ENCODE measurements at places on chromosomes 3 and 15.

DNA sequence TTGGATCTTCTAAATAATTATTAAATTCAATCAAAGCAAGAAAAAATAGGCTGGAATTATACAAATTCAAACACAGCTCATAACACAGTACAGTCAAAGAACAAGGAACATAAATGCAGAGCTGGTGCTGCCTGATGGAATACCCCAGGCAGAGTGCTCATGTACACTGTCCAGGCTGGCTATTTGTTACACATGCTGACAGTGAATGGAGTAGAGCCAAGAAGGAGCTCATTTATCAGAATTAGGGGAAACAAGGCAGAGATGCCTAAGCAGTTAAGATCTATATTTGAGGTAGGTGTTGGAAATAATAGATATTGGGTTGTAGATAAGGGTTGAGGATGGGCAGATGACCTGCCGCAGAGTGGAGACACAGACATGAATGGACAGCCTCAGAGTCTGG lies 788.2 kb upstream of the ARPP21 start:
- DNase-seq = no peak

- DNase-seq = no peak
Measured at GRCh38 chr3:106913966-106914365, 463.3 kb upstream of the CCDC54 start.

DNA sequence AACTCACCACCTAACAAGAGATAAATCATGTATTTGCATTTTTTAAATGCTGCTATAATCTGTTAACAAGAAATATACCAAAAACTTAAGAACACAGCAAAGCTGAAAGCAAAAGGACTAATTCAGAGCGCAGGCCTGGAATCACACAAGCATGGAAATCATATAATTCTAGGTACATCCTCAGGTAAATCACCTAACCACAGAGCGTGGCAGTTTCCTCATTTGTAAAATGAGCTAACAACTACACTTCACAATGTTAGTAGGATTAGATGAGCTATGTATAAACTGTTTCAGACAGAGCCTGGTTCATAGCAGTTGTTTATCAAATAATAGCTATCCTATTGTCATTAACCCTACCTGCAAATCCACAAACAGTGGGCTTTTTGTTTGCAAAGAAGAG lies 146.4 kb downstream of the ERC2 start:
- DNase-seq = no peak

GRCh38 chr3:113079218-113079961 lies 88.6 kb downstream of the GTPBP8 start:
- no peak for DNase-seq

GRCh38 chr3:181753391-181753790 lies 41.7 kb downstream of the SOX2 start:
- no peak for DNase-seq

GRCh38 chr3:30181178-30181465 lies 425.3 kb upstream of the TGFBR2 start:
- no peak for DNase-seq

DNA sequence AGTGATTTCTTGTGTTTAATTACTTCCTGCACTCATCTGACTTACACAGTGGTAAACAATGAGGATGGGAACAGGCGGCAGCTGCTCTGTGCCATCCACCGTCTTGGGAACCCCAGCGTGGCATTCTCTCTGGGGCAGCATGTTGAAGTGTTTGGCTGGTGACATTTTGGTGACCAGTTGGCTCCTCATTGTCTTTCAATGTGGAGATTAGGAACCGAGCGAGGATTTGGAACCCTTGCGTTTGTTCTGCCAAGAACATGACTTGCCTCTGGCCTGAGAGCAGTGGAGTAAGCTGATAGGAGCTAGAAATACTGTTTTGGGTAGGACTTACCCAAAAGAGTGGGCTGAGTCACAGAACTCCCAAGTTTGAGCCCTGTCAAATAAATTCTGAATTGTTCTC lies 88.8 kb downstream of the IGF1R start:
- no peak for DNase-seq

DNA sequence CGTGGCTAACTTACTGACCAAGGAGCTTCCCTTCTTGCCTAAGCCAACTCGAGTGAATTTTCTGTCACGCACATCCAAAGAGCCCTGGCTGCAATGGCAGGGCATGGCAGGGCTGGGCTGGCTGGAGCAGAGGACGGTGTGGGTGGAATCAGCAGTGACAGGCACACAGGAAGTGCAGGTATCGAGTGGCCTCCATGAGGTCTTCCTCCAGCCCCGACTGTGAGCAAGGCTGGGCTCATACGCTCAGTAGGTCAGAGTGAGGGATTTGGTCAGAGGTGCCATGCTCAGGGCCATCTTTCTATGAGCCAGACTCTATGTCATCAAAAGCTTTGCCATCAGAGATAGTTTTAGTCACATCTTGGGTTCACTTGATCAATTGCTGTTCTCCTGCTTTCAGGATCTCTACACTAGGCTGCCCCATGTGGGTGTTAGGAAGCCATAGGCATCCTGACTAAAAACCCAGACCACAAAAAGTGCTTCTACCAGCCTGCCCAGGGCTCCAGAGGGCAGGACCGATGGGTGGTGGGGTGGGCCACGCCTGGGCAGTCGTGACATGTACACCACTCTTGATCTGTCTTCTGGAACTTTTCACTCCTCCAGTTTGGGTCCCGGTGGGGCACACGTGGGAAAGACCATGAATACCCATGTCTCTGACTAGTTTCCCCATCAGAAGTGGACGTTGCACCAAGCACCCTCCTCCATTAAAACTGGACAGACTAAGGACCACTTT lies 22.6 kb upstream of the COMMD4 start:
- no peak for DNase-seq

DNA sequence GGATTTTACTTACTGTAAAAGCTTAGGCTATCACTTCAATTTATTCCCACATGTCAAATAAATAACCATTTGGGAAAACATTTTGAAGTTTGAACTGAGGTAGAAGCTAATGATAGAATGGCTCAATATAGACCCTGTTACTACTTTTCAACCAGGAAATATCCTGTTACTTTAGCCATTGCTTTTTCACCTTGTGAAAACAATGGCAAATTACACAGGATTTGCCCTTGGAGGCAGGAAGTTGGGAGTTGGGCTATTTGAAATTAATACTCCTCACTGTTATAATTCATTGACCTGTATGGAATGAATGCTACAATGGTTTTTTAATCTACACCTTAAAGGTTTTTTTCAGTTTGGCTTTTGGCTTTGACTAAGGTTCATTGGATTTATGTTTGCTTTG lies 98.1 kb upstream of the UBE2E2 start:
- no peak for DNase-seq

DNA sequence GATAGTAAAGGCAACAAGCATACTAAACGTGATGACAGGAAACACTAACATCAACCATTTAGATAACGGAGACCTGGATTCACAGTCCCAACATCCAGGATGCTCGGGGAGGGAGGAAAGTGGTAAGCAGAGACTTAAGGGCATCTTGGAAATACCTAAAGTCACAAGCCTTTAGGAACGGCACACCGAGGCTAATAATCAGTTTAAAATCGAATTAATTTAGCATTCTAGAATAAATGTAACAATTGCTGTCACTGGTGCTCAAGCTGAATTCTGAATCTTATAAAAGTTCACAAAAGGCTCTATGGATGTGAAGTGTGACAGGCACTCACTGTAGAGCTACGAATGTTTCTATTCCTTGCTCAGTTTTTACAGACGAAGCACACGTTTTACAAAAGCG lies 1.3 kb downstream of the CD47 start:
- no peak for DNase-seq

DNA sequence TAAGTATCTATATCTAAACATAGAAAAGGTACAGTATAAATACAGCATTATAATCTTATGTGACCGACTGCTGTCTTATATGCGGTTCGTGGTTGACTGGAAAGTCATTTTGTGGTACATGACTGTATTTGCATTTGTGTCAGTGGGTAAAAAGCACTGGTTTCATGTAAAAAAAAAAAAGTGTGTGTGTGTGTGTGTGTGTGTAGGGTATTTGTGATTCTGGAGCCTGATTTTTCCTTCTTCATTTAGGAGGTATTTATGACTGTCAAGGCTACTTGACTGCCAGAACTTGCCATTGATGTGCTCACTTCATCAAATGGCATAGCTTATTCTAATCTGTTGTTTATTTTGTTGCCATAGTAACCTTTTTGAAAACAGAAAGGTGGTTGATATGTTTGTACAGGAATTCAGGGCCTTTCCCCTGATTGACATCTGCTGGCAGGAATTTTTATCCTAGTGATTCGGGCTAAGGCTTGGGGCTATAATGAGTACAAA lies 63.2 kb downstream of the AKAP13 start:
- peak; percentile 47 for DNase-seq

GRCh38 chr3:67964596-67964995 lies 310.2 kb upstream of the SUCLG2 start:
- no peak for DNase-seq

- no peak for DNase-seq
Measured at GRCh38 chr3:105944721-105945120, 75.9 kb upstream of the CBLB start.

DNA sequence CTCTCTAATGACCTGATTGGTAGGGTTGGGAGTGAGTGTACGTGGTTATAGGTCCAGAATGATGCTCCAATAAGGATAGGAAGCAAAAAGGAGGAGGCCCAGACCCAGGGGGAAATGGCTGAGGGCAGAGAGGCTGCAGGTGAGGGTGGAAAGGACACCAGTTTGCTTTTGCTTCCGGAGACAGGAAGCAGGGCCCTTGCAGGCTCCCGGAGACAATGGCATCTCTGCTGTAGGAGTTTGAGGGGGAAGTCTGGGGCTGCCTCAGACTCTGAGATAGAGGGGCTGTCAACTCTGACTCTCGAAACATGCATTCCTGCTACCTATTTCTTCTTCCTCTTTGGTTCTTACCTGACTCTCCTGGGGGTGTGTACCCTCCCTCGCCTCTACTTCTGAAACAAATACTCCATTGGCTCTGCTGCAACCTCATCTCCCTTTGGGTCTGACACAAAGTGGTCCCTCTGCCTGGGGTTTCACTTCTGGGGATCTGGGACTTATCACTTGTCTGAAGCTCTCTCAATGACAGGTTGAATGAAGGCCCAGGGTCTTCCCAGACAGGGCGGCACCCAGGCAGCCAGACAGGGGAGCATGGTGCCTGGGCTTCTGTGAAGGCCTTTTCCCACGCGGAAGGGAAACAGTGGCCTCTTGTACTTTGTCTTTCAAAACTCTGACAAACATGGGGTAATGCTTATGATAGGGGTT lies 61.5 kb downstream of the CHRD start:
- DNase-seq = no peak

- DNase-seq = no peak
Measured at GRCh38 chr15:56028430-56028829, 35.0 kb upstream of the NEDD4 start.

DNA sequence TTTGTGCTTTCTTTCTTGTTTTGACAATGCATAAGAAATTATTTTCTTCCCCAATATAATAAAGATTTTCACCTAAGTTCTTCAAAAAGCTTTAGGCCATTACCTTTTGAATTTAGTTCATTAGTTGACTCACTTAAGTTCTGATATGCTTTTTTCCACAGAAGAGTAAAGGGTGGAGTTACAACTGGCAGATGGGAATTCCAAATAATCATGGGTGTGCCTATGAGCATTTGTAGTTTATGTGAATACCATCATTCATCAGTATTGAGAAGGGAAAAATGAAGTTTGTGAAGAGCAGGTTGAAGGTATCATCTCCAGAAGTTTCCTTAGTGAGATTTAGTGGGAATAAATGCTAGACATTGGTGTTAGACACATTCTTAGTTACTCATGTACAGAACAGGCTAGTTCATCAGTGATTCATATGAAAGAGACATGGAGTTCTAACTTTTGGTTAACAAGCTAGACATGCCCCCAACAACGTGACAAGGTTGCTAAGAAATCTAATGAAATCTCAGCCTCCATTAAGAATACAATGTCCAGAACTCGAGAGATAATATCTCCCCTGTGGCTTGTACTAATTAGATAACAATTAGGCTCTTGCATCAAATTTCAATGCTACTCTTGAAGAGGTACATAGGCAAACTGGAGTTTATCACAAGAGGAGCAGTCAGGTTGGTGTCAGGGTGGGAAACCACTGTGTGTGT lies 16.9 kb upstream of the ALCAM start:
- DNase-seq = no peak

DNA sequence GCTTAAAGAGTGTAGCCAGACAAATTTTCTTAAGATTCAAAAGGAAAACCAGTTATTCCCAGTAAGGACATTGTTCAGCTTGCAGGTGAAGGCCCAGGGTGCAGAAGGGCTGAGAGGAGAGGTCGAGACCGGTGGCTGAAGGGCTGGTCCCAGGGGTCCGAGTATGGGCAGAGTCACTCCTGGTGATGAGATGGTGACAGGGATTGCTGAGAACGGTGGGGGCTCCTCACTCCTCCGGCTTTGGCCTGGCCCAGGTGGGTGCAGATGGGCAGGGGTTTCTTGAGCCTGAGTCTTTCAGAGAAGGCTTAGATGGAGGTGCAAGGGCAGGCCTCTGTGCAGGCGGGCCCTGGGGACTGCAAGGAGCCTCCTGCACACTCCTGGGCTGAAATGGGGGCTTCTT lies 56.2 kb downstream of the ZNF445 start:
- DNase-seq = no peak

DNA sequence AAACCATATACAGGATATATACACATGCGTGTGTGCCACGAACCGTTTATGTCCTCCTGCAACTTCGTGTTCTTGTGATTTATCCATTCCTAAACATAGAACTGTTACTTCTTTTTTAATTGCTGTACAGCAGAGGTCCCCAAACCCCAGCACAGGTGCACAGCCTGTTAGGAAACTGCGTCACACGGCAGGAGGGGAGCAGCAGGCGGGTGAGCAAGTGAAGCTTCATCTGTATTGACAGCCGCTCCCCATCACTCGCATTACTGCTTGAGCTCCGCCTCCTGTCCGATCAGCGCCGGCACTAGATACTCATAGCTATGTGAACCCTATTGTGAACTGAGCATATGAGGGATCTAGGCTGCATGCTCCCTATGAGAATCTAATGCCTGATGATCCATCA lies 34.9 kb upstream of the NRROS start:
- DNase-seq = peak; percentile 68

GRCh38 chr3:129507181-129507831 lies 21.1 kb upstream of the RHO start:
- no peak for DNase-seq

DNA sequence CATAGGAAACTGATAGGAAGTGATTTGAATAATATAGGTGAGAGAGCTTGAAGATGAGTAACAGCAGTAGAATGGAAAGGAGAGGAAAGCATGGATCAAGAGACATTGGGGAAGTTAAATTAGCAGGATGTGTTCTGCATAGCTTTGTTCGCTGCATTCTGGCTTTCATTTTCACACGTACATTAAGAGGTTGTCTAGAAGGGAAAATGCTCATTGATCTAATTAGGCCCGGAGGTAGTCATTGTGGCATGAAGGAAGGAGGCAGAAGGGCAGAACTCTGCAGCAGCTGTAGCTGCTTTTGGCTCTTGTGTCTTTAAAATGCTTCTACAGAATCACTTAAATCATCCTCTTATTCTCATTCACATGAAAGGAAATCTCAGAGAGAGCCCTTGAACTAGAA lies 40.3 kb downstream of the KCNAB1 start:
- peak; percentile 22 for DNase-seq

DNA sequence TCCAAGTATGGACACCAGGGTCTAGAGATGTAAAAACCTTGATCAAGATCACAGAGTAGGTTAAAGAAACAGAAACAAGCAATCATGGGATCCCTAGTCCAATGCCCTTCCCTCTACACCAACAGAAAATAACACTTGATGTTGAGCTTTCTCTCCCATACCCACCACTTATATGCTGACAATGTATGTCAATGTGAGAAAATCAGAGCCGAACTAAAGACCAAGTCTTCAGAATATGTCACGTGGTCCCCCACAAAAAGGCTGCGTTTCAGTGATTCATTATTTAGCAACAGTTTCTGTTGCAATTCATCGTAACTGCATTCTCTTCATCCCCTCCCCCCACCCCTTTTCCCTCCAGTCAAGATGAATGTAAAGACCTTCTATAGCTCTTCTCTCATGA lies 278.9 kb upstream of the STT3B start:
- DNase-seq = no peak

Data from CD4-positive, alpha-beta T cell treated with Interleukin-21 for 1 hour (primary cell).